Tibial nerve (tissue), 4 donors: ENCODE measurements at places on chromosomes 3 and 15.

GRCh38 chr3:45332901-45333407 is 55.4 kb upstream of the LARS2 start:
- DNase-seq = no peak

DNA sequence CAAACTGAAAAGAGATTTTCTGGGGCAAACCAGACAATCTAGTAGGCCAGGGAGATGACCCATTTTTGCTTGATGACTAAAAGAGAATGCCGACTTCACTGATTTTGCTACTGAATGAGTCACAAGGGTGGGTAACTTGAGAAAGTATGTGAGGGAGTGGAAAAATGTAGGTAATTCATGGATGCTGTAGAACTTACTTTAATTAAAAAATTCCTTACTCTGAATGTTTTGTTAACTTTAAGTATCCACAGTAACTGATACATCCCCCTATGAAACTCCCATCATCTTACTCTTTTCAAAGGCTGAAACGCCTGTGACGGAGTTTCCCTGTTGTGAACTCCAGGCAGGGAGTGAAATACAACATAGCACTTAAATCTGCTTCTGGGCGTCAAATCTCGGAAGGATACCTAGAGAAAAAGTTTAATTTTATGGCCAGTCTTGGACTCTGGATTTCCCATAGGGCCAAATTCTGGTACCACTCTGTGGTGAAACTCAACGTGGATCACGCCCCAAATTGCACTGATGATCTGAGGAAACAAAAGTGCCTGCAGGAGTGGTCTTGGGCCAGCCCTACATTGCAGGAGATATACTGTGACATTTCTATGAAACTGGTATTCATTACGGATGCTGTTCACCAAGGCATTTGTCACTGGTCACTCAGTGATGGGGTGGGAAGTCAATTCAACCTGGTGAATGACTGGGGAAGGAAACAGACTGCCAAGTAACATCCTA is 24.0 kb downstream of the GOLIM4 start:
- DNase-seq = no peak

- DNase-seq = no peak
These were observed 55.1 kb upstream of the ZBTB38 start for GRCh38 chr3:141313093-141313683.

DNA sequence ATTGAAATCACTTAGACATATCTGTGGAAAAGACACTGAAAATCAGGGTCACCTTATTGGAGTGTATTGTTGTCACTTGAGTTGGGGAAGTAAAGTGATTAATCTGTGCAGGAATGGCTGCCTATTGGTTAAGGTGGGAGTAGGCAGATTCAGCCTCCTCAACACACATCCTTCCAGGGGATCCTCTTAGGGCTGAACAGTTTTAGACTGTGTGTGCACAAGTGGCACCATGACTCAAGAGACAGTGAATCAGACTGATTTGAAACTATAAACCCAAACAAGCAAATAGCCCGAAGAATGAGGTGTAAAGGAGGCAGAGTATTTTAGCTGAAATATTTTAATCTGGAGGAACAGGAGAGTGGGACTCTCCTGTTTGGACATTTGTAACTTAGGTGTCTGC is 4.9 kb downstream of the ABHD17C start:
- no peak for DNase-seq

DNA sequence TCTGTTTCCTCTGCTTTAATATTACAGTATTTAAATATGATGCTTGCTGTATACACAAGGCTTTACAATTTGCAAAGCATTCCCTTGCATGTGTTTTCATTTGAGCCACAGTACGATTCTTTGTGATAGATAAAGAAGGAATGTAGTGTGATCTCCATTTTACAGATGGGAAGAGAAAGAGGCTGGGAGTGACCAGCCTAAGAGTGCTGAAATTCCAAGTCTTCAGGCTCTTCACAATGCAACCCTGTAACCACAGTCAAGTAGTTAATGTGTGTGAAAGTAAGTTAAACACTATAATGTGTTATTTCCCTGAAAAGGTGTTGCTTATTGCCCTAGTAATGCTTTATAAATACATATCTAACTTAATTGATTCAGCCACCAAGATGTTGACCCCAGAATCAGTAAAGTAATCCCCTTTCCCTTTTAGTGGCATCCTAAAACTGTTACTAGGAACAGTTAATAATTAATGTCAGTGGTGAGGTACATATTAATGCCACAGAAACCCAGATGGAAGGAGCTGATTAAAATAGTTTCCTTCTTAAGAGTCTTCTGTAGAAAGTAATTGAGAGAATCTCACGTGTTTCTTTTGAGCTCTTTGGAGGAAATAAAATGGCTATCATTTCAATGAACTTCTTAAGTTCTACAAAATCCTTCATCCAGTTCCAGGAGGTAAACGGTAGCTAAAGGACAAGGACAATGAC is 110.4 kb downstream of the IL12A start:
- DNase-seq = no peak

DNA sequence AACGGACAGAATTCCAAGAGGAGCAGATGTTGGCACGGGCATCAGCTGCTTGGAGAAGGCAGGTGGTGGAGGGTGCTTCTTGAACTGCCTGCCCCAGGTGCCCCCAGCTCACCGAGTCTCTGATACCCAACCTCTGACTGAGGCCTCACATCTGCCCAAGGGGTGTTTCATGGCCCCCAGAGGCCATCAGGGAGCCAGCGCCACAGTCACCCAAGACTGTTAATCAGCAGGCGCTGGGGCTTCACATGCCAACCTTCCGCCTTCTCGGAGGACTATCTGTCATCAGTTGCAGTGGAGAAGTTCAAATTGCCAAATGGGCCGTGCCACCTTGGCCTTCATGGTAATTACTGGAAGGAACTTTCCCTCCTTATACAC is 61.9 kb upstream of the SLC6A1 start:
- DNase-seq = no peak
